Activated CD8-positive, alpha-beta T cell treated with anti-CD3 and anti-CD28 coated beads for 36 hours (primary cell): ENCODE measurements at places on chromosomes 16 and 17.
A peak's percentile ranks its signal among the peaks of the same experiment; 100 is the strongest.

DNA sequence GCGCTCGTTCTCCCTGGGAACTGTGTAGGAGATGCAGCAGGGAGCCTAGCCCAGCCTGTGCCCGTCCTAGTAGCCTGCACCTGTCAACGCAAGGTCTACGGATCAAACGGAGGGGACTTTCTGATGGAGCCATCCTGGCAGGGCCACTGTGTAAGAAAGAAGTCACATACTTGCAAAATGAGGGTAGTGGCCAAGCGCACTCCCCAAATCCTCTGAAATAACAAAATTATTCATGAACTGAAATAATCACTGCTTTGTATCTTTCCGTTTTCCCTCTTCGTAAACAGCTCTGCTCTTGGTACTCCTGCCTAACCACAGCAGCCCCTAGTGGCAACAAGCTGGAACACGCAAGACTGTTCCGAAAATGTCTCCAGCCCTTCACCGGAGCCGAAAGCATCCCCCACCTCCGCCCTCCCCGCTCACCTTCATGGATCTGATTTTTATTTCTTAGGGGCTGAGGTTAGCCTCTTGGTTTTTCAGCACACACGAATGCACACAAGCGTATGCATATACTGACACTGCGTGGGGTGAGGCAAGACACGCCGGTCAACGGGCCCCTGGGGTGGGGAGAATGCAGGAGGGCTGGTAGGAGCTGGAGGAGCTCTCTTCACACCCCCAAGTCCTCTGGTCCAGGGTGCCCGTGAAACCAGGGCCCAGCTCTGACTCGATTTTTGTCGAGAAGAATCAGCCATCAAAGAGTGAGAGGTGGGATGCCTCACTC, 100.8 kb downstream of the ABCC12 start:
- H3K36me3 ChIP-seq: no peaks in the 10 kb centered on the region
- peak; percentile 48 for DNase-seq
- H3K4me3 ChIP-seq: no peak overlapping the region
- no peaks in the 10 kb centered on the region for H3K4me1 ChIP-seq
- H3K27ac ChIP-seq: no peak overlapping the region

- no peak overlapping the region for H3K27ac ChIP-seq
- H3K4me3 ChIP-seq: no peak overlapping the region
- no peaks in the 10 kb centered on the region for H3K36me3 ChIP-seq
- no peaks in the 10 kb centered on the region for H3K4me1 ChIP-seq
Measured at GRCh38 chr17:59558039-59558438, 7.4 kb upstream of the DHX40 start.

DNA sequence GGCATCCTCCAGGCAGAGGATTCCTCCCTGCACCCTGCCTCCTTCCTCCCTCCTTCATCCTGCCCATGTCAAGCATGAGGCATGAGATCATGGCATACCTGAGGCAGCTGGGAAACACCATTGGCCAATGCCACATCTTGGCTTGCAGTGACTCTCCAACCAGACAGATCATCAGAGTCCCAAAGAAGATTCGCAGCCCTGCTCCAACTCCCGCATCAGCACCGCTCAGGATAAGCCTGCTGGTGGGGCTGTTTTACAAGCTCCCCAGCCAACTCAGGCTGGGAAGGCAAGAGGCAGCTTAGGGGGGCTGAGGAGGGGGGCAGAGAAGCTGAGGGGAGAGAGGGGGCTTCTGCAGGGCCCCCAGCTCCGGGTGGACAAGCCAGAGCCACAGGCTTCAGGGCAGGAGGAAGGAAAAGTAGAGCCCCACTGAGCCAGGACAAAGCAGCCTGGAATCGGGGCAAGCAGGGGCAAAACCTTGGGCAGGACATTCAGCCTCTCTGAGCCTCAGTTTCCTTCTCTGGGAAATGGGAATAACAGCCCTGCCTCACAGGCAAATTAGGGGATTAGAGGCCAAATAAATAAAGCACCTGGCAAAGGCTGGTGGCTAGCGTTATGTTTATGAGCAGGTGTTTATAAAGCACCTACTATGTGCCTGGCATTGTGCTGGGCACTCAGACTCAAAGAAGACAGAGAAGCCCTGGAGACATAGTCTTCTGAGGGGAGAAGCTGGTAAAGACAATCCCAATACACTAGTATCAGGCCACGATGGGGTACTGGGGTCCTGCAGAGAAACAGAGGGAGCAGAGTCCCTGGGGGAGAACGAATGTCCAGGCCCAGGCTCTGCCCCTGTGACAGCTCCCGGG, 88.1 kb downstream of the GOSR1 start:
- no peaks in the 10 kb centered on the region for H3K36me3 ChIP-seq
- H3K27me3 ChIP-seq: no peaks in the 10 kb centered on the region
- H3K4me3 ChIP-seq: no peak overlapping the region
- no peak overlapping the region for H3K27ac ChIP-seq

DNA sequence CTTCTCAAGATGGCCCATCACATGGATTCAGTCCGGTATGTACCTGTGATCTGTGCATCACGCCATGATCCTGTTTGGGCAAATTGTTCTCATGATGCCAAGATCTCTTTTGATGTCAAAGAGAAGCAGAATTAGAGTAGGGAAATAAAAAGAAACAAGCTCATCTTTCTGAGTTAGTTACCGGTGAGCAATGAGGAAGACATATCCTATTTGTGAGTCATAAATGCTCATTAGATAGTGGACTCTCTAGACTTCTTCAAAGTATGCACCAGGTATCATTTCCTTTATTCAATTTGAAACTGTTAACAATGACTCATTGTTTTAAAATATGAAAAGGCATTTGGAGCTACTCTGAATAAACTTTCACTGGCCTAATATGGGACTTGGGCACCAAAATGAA, 8.0 kb upstream of the KRTAP4-12 start:
- no peak overlapping the region for H3K27ac ChIP-seq
- no peaks in the 10 kb centered on the region for H3K27me3 ChIP-seq
- peaks cover 32% of the 10 kb centered on the region for H3K4me1 ChIP-seq
- H3K36me3 ChIP-seq: no peaks in the 10 kb centered on the region
- DNase-seq: no peak

DNA sequence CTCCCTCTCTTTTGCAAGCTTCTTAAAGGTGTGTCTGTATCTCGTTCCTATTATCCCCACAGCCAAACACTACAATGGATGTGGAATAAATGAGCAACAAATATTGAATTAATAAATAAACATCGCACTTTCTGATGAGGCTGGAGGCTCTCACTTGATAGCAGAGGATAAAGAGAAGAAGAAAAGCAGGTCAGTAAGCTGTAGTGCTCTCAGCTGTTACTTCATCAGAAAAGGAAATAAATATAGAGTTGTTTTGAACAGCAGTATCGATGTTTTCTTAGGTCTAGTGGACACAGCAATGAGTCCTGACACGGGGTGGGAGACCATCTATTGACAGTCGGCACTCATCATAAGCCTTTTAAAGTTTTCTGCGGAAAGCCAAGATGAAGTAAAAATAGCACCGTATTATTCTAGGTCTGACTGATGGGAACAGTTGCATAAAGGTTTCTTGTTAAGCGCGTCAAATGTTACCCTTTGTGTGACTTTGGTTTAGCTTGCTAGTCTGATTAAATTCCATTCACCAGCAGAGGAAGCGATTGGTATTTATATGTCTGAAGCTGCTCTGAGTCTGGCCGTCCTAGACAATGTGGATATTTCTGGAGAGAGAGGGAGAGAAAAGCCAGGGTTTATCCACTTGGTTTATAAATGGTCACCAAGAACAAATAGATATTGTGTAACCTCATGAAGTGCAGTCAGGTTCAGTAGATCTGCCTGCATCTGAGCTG, 646.1 kb downstream of the CDH11 start:
- no peak for DNase-seq
- H3K27ac ChIP-seq: no peak overlapping the region
- no peaks in the 10 kb centered on the region for H3K4me1 ChIP-seq
- no peak overlapping the region for H3K4me3 ChIP-seq

DNA sequence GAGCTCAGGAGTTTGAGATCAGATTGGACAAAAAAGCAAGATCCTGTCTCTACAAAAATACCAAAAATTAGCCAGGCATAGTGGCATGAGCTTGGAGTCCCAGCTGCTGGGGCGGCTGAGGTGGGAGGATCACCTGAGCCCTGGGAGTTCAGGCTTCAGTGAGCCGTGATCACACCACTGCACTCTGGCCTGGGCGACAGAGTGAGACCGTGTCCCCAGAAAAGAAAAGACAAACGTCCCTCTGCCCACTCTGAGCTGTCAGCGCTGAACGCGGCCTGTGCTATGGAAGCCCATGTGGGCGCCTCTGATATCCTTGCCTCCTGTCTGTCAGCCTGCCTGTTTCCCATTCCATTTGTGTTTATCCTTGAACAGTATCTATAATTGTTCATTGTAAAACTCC, 50.7 kb downstream of the FOXK2 start:
- H3K36me3 ChIP-seq: peaks cover 25% of the 10 kb centered on the region
- no peak for DNase-seq
- no peaks in the 10 kb centered on the region for H3K4me1 ChIP-seq
- no peak overlapping the region for H3K4me3 ChIP-seq
- H3K27me3 ChIP-seq: no peaks in the 10 kb centered on the region
- no peak overlapping the region for H3K27ac ChIP-seq

DNA sequence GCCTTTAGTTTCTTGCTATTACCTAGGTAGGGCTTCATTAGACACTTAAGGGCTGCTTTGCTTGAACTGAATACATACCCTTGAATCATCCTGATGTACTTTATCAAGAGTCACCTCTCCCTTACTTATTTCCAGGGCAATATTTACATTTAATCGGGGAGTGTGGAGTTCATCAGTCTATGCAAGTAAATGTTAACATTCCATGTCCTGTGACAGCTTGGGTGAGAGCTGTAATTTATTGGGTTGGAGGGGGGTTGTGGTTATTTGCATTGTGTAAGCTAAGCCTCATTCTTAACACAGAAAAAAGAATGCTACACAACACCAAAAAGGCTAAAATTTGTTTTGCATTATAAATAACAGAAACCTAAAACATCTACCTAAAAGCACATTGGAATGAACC, 16.7 kb downstream of the KCNJ16 start:
- H3K27ac ChIP-seq: no peak overlapping the region
- no peaks in the 10 kb centered on the region for H3K4me1 ChIP-seq
- H3K4me3 ChIP-seq: no peak overlapping the region
- H3K36me3 ChIP-seq: no peaks in the 10 kb centered on the region

- no peak overlapping the region for H3K27ac ChIP-seq
- H3K4me1 ChIP-seq: peaks cover 30% of the 10 kb centered on the region
- no peak for DNase-seq
Measured at GRCh38 chr17:45070001-45070400, 8.9 kb downstream of the NMT1 start.

DNA sequence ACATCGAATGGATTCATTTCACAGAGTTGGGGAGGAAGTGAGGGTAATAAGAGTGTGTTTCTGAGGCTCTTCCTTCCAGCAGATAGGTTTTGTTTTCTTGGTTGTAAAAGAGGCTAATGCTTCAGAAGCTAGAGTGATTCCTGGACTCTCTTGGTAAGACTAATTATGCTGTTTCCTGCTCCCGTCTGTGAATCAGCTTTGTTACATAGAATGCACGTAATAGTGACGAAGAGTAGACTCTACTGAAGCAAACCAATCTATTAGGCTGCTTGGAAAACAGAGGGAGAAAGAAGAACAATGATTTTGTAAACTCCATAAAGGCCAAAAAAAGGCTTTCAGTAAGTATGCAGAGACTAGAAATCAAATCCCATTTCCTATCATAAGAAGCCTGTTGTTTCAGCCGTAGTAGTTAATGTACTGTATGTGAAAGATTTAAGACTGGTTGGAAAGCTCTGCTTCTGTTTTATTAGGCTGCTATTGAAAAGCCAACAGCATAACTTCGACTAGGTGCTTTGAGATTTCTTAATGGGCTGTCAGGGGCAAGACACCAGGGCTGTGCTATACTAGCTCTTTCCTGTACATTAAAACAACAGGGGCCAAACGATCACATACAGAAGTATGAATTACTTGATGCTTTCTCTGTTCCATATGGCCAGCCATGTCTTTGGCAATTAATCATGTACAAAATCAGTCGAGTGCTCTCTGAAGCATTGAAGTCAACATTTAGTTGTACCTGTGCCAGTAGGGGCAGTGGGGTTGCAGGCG, 219.0 kb downstream of the FTO start:
- no peaks in the 10 kb centered on the region for H3K27me3 ChIP-seq
- DNase-seq: no peak
- no peak overlapping the region for H3K27ac ChIP-seq

DNA sequence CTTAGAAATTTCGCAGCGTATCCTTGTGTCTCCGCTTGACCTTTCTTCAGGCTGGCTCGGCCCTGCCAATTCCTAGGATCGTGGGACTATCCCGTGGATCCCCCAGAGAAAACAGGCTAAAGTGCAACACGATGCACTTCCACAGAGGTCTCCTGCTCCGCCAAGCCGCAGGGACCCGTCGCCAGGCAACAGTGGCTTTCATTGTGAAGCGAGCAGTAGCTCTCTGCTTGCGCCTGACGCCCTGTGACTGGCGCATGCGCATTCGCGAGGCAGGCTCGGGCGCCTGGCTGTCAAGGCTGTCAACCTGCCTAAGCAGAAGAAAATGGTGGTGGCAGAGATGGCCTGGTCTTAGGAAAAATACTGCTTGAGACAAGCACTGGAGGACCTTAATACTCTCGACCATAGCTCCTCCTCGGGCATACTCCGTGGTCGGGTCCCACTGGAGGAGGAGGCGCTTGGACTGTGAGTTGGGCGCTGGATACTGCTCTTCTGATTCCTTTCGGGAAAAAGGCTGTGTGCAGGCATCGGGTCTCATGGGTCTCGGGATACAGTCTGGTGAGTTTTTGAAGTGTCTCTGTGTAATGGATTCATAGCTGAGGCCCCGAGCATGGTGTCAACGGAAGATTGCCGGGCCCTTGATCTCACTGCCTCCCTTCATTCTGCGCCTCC, 2336.1 kb downstream of the TP53TG3F start:
- H3K27me3 ChIP-seq: no peaks in the 10 kb centered on the region
- no peaks in the 10 kb centered on the region for H3K36me3 ChIP-seq
- H3K4me3 ChIP-seq: no peak overlapping the region
- no peaks in the 10 kb centered on the region for H3K4me1 ChIP-seq
- DNase-seq: no peak
- no peak overlapping the region for H3K27ac ChIP-seq
